ENCODE measurements at places on chromosomes 6 and 20.

DNA sequence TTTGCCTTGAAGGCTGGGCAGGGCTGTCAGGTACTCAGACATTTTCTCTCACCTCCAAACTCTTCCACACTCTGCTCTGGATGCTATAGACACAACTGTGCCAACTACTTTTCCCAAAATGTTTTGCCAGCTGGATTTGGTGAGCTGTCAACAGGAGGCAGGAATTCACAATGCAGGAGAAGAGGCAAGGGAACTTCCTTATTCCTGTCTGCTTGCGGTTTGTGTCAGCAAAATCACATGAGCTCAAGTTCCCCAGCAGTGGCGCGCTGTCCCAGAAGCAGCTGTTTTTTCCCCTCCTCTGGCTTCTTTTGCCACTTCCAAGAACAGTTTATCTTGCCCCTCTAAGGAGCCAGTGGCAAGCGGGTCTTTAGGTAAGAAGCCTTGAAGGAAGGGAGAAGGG, 608.2 kb downstream of the PRKN start:
- DNase-seq, result no peak

GRCh38 chr6:134111062-134111677, 58.7 kb upstream of the SLC2A12 start:
- DNase-seq, result no peak

GRCh38 chr20:19291024-19291817, 78.8 kb downstream of the SLC24A3 start:
- DNase-seq, result no peak

DNA sequence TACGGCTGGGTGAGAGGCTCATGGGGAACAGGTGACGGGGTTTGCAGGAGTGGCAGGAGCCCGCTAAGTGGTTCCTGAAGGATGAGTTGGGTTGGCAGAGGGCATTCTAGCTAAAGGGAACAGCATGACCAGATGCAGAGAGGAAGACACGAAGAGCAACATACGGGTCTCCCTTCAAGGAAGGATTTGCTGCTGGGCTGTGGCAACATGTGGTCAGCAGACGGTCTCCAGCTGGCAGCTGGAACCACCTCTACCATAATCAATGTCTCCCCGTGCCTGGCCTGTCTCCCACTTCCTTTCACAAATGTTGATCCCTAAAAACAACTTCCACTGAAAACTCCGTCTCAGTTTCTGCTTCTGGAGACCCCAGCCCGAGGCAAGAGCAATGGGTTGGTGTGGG, 80.6 kb upstream of the SULF2 start:
- DNase-seq, result no peak

- no peak for DNase-seq
Observed at GRCh38 chr20:59122566-59122919, 41.1 kb upstream of the ZNF831 start.

DNA sequence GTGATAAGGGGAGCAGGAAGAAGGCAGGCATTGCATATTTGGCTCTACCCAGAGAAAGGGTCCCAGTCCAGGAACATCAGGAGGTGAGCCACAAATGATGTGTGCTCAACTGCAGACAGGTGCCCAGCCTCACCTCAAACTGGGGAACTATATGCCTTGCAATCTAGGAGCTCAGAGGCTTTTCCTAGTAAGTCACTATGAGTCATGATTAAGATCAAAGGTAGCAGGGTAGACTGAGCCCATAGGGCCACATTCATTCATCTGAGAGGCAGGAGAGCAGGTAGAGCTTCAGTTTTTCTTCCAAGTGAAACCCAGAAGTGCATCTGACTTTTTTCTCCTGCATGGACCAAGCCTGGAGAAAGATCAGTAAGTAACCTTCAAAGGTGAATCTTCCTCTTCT, 31.3 kb downstream of the MARCKS start:
- no peak for DNase-seq

Measured in activated T-cell treated with anti-CD3 and anti-CD28 coated beads for 1 hour (primary cell).